ENCODE measurements at places on chromosomes 4 and X. TPM values are rescaled to one million over a fixed set of nuclear protein-coding genes. Genes with fewer than 3 reads are reported as not detected.

CT45A10 gene
- total RNA-seq: not detected

KLHL13 gene
- total RNA-seq: 0.88 TPM

PSAPL1 gene
- under 0.01 TPM for total RNA-seq

DDX60 gene
- total RNA-seq: 13.3 TPM

LUZP4 gene
- total RNA-seq: not detected

NCAPG gene
- 2.3 TPM for total RNA-seq
